Epithelial cell of prostate (primary cell): ENCODE measurements at places on chromosomes 12 and 14.

GRCh38 chr14:22500954-22501726, 87.9 kb downstream of the DAD1 start:
- DNase-seq: no peak

DNA sequence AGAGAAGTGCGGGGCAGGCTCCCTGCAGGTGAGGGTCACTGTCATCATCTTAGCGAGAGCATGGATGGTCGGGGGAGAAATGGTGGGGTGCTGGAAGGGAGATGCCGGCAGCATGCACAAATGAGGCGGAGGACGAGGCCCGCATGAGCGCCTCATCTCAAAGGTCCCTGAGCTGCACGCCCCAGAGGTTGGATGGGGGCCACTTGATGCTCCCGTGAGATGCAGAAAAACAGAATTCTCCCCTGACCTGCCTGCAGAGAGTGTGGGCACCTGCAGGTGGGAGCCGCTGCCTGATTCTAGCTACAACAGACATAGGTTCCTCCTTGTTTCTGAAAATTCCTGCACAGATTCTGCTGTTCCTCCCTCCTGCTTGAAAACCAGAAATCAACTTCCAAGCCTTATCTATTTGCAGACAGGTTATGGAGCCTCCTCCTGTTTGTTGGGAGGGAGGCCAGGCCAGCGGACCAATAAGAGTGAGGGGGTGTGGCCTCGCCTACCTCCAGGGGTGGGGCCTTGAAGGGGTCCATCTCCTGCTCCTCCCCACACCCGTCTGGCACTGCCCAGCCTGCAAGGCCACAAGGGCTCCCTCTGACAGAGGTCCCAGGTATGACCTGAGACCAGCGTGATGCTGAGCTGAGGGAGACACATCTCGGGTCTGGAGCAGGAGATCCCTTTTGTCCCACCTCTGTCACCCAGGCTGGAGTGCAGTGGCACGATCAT, 67.2 kb downstream of the KDM2B start:
- DNase-seq: no peak

GRCh38 chr12:77685112-77685511, 145.6 kb upstream of the NAV3 start:
- DNase-seq: peak; percentile 16

GRCh38 chr12:3680919-3681594, 71.9 kb downstream of the CRACR2A start:
- DNase-seq: no peak

DNA sequence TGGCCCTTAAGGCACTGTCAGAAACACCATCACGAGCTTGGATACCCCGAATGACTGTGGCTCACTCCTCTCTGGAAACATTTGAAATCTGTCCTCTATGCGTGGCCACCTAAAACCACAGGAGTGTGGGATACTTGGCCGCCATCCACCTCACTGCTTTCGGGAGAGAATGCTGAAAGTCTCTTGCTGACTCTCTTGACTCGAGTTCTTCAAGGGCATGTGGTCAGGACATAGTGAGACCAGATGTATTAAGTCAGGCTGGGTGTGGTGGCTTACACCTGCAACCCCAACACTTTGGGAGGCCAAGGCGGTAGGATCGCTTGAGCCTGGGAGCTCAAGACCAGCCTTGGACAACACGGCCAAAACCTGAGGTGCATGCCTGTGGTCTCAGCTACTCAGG, 174.7 kb upstream of the ALG10B start:
- DNase-seq: no peak

- DNase-seq: no peak
Observed at GRCh38 chr12:121858662-121859572, at the start of gene HPD. HPD (minus strand) TSS chr12:121858859; CDS start chr12:121858823, 36 bp downstream.

DNA sequence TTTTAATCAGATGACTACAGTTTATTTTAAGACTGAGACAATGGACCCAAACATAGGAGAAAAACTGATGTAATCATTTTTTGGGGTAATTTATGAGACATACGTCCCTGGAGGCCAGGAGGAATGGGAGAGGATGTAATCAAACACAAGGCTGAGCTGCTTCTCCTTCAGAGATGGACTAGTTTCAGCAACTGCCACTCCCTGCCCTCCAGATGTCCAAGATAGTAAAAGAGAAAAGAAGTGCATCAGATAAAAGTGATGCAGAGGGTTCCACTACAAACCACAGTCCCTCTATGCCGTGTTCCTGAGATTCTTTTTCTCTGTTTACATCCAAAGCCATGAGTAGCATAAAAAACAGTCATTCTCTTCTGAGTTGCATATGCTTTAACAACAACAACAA, 101.1 kb downstream of the DACT1 start:
- DNase-seq: no peak

DNA sequence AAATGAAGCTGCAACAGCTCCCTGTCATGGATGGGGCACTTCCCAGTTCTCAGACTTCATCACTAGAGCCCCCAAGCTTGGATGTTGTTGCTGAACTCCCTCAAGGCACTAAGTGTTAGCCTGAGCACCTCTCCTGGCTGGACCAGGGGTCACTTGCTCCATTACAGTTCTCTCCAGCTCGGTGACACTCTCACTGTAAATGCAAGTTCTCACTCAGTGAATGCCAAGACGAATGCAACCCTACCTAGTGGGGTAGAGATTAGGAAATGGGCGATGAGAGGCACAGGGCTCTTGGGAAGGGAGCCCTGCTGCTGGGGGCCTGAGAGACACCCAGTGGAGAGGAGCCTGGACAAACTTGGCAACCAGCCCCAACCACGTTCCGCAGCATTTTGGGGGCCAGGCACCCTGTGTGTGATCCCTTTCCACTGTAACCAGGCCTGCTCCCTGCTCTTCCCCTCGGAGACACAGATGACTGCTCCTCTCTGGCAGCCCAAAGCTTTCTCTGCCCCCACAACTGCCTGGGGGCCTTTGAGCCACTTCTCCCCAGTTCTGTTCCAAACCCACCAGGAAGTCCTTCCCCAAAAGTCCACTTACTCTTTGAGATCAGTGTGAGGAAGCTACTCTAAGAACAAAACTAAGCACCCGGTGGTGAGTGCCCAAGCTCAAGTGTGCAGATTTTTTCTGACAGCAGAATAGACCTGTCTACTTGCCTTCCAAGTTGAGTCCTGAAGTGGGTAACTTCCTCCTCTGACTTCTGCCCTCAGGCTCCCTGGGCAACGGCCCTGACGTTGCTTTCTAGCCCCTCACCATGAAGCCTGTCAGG, 8.0 kb upstream of the SELPLG start:
- no peak for DNase-seq

- no peak for DNase-seq
Observed at GRCh38 chr12:53726946-53727309, 324 bp downstream of the CALCOCO1 start.

DNA sequence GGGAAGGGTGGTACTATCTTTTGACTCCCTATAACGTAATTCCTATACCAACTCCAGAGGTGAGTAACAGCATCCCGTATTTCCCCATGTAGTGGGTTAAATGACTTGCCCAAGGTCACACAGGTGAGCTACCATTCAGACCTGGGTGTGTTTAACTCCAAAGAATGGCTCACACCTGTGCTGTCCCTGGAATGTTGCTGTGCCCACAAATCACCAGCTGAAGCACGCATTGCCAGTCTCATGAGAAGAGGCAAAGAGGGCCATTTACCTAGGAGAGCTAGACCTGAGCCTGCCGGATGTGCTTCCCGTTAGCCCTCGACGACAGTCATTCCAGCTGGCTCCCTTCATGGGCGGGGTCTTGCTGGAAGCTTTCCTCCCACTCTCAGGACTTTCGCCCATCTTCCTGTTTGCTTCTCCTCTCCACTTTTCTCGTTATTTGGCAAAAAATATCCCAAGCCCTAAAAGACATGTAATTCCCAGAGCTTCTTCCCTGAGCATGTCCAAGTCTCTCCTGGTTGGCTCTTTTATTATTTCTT, 106.6 kb upstream of the VASH1 start:
- peak; percentile 24 for DNase-seq

GRCh38 chr12:113990250-113991223, 24.4 kb upstream of the RBM19 start:
- no peak for DNase-seq

DNA sequence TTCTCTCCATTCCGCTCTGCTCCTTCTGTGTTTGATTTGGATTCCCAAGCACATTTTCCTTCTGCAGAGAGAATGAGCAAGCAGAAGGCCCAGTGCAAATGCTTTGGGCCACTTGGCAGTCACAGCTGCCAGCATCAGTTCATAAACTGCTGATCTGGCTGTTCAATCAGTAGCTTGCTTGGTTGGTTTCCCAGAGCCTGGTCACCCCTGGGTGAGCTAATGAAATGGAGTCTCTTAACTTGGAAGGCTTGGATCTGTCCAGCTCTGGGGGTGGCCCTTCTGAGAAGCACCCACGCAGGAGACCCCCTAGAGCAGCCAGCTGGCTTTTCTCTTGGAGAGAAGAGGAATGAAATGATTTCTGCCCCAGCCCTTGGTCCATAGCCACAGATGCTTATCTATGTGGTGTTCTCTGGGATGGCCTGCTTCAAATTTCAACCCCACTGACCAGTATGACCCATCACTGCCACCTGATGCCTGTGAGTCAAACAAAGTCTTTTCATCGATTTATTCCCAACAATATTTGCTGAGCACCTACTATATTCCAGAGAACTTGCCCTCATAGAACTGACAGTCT, 30.3 kb downstream of the FAIM2 start:
- no peak for DNase-seq

- DNase-seq: no peak
Observed at GRCh38 chr12:48996794-48997718, 2.1 kb downstream of the DDN start.

DNA sequence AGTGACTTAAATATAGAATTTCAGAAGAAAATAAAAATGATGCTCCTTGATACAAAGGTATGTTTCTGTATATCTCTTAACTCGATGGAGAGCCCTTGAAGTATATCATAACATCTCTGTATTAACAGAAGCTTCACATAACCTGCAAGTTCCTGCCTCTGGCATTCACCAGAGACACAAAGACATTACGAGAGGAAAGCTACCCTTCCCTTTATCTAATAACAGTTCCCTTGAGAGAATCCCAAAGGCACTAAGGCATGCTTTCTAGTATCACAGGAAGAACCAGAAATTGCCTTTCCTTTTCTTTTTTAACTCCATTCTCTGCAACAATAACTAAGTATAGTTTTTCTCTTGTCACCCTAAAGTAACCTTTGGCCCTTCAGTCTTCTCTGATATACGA, 164.5 kb downstream of the MGAT4C start:
- no peak for DNase-seq

GRCh38 chr12:67483871-67484554, 164.5 kb upstream of the DYRK2 start:
- DNase-seq: peak; percentile 73

DNA sequence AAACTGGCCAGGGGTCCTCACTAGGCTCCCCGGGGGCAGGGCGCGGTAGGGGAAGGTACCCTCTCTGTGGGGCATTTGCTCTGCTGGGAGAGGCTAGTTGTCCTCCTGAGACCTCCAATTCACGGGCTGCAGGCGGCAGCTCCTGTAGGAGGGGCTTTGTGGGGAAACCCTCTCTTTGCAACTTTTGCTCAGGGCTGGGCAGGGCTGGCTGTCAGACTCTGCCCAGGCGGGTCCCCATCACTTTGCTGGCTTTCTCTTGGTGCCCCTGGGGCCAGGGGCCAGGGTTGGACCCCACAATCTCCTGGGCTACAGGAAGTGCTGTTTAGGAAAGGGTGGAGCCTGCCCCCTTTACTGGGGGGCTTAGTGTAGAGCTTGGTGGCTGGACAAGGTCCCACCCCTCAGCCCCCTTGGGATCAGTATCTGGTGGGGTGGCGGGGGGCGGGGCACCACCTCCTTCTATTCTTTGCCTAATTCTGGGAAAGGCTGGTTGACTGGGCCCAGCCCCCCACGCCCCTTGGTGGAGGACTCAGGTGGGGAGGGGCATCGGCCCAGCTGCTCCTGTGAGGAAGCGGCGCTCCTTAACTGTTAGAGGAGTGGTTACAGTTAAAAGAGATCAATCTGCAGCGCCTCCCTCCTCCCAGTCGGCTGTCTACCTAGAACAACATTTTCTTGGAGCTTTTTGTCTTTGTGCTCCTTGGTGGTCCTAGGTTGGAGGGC, 918.7 kb downstream of the AACS start:
- no peak for DNase-seq

GRCh38 chr12:64716839-64717455, 42.3 kb downstream of the GNS start:
- no peak for DNase-seq

GRCh38 chr12:57733928-57734327, 4.6 kb downstream of the AGAP2 start:
- no peak for DNase-seq

GRCh38 chr14:74979029-74979428, 23.6 kb upstream of the PGF start:
- no peak for DNase-seq

DNA sequence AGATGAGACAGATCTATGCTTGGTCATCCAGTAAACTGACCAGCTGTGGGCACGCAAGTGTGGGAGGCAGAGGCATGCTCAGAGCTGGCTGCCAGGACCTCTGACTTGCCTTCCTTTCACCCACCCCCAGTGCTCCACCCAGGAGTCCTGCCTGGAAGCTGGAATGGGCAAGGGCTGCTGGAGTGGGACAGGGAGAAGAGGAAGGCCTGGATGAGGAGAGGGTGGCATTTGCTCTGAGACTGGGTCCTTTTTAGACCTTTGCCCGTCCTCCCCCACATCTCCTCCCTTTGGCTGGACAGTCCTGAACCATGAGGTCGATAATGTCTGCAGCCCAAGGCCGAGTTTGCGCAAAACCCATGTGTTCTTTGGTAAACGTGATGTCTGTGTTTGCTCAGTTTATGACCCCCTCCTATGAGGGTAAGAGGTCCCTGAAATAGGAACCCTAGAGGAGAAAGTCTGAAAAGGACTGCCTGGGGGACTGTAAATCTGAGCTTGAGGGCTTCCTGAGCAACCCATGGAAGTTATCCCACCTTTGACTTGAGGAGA, 3.8 kb upstream of the INHBE start:
- no peak for DNase-seq

DNA sequence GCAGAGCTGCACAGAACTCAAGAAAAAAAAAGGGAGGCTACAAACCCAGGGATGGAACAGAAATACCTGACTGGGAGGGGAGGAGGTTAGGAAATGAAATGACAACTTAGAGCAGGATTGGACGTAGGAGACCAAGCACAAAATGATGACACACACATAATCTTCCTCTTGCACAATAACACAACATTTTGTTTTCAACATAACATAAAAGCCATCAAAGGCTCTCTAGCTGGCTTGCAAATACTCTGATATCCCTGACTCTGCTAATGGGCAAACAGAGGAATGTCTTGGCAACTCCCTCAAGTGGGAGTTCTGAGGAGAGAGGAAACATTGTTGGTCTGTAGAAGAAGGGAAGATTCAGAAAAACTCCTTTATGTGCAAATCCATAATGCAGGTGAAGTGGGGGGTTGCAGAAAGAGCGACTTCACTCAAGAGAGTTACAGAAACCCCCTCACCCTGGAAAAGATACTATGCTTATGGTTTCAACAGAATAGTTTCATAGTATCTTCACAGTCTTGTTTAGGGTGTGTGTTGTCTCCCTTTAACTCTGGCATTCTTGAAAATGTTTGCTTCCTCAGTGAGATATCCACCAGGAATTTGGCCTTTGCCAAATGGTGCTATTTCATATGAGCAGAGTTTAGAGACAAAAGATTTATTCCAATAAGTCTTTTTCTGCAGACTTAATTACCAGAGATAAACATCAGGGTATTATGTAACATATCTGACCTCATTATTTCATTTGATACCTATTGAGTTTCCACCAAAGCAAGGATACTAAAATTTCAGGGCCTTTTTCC, 43.8 kb upstream of the LTBP2 start:
- DNase-seq: peak; percentile 16

GRCh38 chr12:90593596-90594295, 361.2 kb downstream of the CCER1 start:
- DNase-seq: no peak
